Heart right ventricle (tissue), 16 donors: ENCODE measurements at places on chromosomes 16 and 17. TPM values are rescaled to one million over a fixed set of nuclear protein-coding genes. Genes with fewer than 3 reads are reported as not detected.
A peak's percentile ranks its signal among the peaks of the same experiment; 100 is the strongest.

The C17orf78 gene
- not detected for total RNA-seq

DNA sequence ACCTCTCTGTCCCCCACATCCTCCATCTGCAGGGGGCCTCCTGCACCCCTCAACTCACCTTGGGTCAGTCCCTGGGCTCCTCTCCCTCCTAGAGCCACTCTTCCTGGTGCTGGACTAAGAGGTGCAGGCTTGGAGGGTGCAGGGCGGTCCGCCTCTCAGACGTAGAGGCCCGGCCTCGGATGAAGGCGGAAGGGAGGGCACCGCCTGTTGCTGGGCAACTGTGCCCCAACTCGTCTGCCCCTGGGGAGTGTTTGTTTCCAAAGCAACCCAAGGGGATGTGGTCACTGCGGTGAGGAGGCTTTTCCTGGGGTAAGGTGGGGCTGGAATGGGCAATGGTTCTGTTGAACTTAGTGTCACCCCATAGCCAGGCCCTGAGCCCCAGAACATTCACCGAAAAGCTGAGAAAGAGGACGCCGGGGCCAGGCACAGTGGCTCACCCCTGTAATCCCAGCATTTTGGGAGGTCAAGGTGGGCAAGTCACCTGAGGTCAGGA, at the start of gene C16orf54:
TSS of gene C16orf54 (minus strand) at position 138 of the 493 bp plus-strand sequence. CDS start 1,039 bp downstream, outside the sequence.
- no peaks in the 10 kb centered on the region for H3K4me1 ChIP-seq
- peak within 1 kb of the TSS; percentile 27 for H3K27ac ChIP-seq
- no peaks in the 10 kb centered on the region for H3K36me3 ChIP-seq
- H3K4me3 ChIP-seq = no peak within 1 kb of the TSS
- peaks cover 5% of the 10 kb centered on the region for H3K27me3 ChIP-seq

DNA sequence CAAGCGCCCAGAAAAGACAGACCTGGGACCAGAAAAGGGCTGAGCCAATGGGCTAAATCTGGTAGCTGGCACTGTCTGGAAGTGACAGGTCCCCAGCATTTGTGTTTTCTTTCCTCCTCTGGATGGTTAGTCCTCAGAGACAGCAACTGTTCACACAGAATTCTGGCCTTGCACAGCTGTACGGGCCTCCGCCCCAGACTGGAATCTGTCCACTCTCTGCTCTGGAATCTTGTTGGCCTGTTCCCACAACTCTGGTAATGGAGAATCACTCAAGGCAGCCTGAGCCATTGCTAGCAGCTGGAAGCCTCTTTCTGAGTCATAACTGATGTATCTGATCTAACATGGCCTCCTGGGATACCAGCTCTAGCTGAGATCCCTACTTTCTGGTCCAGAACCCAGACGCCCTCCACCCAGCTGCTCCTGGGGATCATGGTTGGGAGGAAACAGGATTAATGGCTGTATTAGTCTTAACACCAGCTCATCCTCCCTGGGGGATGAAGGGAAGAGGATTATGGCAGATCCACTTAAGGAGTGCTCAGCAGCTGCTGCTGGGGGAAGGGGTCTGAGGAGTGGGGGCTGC, 9.1 kb downstream of the ZNF668 start:
- peaks cover 4% of the 10 kb centered on the region for H3K4me1 ChIP-seq
- H3K27ac ChIP-seq = peak overlapping the region; percentile 18
- no peaks in the 10 kb centered on the region for H3K36me3 ChIP-seq
- H3K4me3 ChIP-seq = no peak overlapping the region
- no peaks in the 10 kb centered on the region for H3K27me3 ChIP-seq

GRCh38 chr17:81414756-81415516, 19.7 kb downstream of the BAHCC1 start:
- DNase-seq = no peak
- H3K4me1 ChIP-seq = peaks cover 57% of the 10 kb centered on the region
- H3K27me3 ChIP-seq = no peaks in the 10 kb centered on the region
- no peak overlapping the region for H3K4me3 ChIP-seq
- no peaks in the 10 kb centered on the region for H3K36me3 ChIP-seq

- no peak for DNase-seq
- H3K4me3 ChIP-seq = no peak overlapping the region
- H3K27ac ChIP-seq = no peak overlapping the region
- H3K27me3 ChIP-seq = no peaks in the 10 kb centered on the region
- no peaks in the 10 kb centered on the region for H3K4me1 ChIP-seq
These were observed 26.9 kb downstream of the NLRC5 start for GRCh38 chr16:57016301-57016700.
